Retina (tissue), 1 donor: ENCODE measurements at places on chromosomes 4 and X.

GRCh38 chrX:133468051-133468450 is 52.8 kb upstream of the GPC4 start:
- DNase-seq: no peak

DNA sequence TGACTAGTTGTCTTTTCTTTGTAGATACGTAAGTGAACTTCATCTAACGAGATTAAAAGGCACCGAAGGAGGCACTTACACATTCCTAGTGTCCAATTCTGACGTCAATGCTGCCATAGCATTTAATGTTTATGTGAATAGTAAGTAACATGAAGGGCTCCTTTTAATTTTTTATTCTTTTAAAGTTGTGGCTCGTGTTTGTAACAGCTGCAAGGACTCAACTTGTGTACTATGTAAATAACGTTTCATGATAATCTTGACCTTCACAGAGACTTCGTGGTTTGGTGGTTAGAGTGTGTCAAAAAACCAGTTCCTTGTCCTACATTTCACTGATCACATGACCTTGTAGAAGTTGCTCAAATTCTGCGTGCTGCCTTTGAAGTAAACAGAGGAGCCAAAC is 51.6 kb downstream of the KIT start:
- no peak for DNase-seq

DNA sequence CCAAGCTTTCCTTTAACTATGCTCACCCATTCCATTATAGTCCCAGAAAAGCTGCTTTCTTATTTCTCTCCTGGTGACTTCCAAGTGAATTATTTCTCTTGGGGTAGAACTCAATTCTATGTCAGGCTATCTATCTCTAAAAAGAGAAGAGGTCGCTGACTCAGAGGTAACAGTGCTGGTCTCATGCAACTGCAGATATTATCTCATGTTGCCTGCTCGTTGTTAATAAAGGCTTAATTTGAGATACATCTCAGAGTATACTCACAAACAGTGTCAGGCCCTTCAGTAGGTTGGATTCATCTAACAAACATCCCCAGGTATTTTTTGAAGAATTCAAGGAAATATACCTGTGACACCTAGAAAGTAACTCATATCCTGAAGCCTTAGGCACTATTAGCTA is 2.7 kb downstream of the TMEM154 start:
- DNase-seq: no peak

GRCh38 chrX:9286234-9286633 is 178.6 kb upstream of the TBL1X start:
- DNase-seq: no peak

DNA sequence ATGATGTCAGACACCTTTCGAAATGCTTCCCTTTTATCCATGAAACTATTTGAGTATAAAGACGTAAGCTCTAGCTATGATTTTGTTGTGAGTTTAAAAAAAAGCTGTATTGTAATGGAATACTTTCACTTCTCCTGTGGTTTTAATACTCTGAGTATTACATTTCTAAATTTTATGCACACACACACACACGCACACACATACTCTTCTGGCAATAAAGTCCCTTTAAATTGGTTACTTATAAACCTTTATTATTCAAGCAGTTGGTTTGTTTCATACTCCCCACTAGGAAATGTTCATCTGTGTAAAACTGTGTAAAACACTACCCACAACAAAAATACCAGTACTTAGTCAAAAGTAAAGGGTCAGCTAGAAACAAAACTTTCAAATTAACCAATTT is 18.2 kb downstream of the VAMP7 start:
- no peak for DNase-seq

GRCh38 chr4:55483315-55483714 is 63.4 kb downstream of the CLOCK start:
- no peak for DNase-seq

DNA sequence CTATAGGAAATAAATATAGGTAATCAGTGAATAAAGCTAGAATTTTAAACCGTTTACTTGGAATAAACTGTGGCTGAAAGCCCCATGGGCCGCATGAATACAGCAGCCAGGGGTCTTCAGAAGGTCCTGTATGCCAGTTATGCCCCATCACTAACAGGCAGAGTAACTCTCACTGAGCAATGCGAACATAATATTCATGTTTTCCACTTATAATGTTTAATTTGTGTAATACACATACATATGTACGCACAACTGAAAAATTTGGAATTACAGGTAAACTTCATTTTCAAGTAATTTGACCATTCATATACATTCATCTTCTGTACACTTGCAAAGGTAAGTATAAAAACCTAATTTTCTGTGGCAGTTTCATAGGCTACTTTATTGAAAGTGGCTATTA is 526.2 kb upstream of the ATOH1 start:
- DNase-seq: no peak

GRCh38 chrX:38627683-38628082 is 66.3 kb downstream of the TSPAN7 start:
- DNase-seq: no peak

DNA sequence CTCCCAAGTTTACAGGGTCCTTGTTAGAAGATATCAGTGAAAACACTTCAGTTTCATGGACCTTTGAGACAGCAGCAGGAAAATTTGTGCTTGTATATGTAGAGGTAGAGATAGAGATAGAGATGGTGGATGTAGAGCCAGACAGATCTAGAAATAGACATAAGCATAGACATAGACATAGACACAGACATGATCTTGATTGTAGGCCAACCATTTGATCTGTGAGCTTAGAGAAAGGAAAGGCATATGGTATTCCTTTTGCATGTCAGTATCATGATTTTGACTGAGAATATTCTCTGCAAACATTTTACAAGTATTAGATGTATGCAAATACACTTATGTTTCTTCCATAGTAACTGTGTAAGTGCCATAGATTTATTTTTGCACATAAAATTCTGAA is 65.0 kb downstream of the PRKG2 start:
- no peak for DNase-seq

DNA sequence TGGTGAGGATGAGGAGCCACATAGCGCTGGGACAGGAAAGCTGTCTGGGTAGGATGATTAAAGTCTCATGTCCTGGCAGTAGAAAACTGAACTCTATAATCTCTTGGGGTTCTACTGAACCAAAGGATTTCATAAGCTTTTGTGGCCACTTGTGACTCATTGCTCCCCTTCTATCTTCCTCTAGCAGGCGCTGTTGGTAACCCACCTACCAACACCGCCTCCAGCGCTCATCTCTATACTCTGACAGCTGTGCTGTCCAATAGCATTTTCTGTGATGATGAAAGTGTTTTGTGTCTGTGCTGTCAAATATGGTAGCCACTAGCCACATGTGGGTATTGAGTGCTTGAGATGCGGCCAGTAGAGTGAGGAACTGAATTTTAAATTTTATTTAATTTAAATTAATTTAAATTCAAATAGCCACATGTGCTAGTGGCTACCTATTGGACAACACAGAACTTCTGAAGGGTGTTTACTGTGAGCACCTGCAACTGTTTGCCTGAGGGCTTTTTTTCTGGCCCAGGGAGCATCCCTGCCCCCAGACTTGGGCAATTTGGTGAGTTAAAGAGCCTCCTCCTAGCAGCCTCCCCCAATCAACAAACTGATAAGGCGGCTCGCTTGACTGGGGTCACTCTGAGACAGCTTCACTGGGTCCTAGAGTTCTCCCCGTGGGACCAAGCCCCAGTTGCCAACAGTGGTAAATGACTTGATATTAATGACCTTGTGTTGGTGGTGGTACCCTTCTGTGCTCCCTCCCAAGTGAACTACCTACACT is 169.2 kb upstream of the ATP6AP2 start:
- DNase-seq: no peak

DNA sequence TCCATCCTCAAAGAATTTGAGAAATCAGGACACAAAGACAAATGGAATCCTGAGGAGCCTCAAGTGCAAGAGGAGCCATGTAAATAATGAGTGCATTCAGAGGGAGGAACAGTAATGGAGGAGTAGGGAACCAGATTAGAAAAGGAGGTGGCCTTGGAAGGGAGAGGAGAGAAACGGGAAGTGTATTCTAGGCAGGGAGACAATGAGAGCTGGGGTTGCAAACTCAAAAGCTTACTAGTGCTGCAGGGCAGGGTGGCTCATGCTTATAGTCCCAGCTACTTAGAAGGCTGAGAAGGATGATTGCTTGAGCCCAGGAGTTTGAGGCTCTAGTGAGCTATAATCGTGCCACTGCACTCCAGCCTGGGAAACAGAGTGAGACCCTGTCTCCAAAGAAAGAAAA is 113.2 kb upstream of the LSM6 start:
- DNase-seq: no peak

DNA sequence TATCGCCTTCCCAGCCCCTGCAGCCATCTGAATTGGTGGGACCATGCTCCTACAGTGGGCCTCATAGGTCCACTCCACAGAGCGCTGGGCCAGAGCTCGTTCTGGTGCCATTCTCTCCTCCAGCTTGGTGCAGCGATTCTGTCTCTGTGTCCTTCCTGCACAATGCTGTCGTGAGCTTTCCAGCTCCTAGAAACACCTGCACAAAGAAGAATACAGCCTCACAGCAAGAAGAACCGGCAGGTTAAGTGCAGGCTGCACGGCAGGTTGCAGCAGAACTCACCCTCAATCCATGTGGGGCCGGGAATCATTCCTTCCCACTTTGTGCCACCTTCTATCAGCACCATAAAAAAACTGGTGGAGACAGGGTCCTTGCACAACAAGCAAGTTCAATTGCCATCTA is 101.2 kb upstream of the ENPP6 start:
- DNase-seq: no peak

DNA sequence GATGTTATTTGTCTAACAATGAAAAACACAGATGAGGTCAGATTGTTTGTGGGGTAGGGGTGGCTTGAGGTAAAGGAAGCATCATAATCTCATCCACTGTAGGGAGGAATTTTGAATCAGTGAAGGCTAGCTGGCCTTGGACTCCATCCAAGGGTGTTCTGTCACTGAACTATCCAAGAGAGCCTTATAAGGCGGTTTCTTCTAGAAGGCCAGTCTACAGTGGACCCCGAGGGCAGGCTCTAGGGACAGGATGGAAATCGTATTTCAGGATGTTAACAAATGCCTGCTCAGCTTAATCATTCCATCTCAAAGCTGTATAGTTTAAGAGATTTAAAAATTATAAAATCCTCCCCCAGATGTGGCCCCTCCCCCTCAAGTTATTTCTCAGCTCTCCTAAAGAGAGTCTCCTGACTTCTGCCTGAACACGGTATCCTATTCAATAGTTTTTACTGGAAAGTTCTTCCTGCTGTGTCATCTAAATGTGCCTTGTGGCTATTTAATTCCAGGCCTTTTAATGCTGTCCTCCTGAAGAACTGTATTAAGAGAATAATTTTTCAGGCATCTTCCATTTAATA is 8.0 kb downstream of the IGFBP7 start:
- DNase-seq: no peak
